HFFc6 (cell line): ENCODE measurements at places on chromosomes 1 and 21. TPM values are rescaled to one million over a fixed set of nuclear protein-coding genes. Genes with fewer than 3 reads are reported as not detected.

The TTLL7 gene
- 5.2 and 8.4 TPM in 2 replicates for total RNA-seq

The NPHS2 gene
- total RNA-seq = not detected in 3 replicates

The CACNA1E gene
- not detected in 3 replicates for total RNA-seq

The GSTM5 gene
- total RNA-seq = 6.0 and 6.8 TPM in 2 replicates

The RGS13 gene
- total RNA-seq = not detected in 3 replicates

The DFFB gene
- 3.9 to 6.7 TPM (median 4.5 TPM) in 3 replicates for total RNA-seq

The HPCA gene
- total RNA-seq = not detected in 3 replicates

The TBX15 gene
- total RNA-seq = 4.7 to 11.4 TPM (median 5.0 TPM) in 3 replicates

GRCh38 chr1:202599669-202600431, 110.4 kb downstream of the SYT2 start:
- DNase-seq = peak; percentile 75

GRCh38 chr1:100584761-100585745, 47.1 kb downstream of the GPR88 start:
- DNase-seq = peak; percentile 4

DNA sequence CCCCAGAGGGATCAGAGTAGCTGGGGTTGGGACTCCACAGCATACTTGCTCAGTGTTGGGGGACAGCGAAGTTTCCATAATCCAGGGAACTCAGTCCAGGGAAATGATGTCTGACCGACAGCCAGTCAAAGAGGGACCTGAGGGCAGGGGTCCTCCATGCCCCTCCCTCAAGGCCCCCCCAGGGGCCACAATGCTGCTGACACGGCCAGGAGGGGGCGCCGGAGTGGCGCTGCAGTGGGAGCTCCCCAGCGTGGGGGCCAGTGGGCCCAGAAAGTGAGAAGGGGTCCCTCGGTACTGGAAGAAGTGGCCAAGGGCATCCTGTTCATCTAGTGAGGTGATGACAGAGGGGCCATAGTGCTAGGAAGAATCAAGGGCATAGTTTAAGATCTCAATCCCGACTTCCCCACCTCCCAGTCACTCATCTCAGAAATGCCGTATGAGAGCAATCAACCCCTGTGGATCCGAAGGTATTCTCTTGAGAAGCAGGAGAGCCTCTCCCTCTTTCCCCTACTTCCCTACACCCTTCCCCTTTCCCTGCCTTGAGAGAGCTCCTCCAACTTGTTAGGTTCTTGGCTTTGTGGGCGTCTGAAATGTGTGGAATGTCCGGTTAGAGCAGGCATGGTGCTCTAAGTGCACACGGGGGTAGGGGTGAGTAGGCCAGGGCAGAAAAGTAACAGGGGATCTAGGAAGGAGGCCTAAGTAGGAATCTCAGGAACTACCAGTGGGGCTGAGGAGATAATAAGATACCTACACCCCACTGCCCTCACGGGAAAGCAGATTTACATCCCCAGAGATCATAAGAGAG, 4.1 kb downstream of the NUDT17 start:
- DNase-seq = peak; percentile 50

- no peak for DNase-seq
Observed at GRCh38 chr1:40305451-40305850, 11.6 kb downstream of the COL9A2 start.

GRCh38 chr1:30507016-30507312, 216.4 kb downstream of the MATN1 start:
- DNase-seq = no peak

DNA sequence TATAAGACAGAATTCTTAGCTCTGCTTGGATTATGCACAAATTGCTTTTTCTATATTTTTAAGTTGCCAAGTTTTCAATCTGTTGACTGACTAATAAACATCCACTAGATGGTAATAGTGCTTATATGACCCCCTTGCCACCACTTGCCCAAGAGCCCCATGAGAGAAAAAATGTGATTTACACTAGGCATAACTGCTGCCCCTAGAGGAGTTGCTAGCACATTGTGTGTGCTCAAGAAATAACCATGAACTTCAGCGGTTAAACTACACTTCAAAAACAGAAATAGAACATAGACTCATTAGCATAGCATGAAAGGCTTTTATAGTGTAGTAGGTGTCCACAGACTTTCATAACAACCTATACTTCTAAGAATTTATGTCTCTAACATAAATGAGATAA, 61.4 kb downstream of the BRINP3 start:
- DNase-seq = no peak

DNA sequence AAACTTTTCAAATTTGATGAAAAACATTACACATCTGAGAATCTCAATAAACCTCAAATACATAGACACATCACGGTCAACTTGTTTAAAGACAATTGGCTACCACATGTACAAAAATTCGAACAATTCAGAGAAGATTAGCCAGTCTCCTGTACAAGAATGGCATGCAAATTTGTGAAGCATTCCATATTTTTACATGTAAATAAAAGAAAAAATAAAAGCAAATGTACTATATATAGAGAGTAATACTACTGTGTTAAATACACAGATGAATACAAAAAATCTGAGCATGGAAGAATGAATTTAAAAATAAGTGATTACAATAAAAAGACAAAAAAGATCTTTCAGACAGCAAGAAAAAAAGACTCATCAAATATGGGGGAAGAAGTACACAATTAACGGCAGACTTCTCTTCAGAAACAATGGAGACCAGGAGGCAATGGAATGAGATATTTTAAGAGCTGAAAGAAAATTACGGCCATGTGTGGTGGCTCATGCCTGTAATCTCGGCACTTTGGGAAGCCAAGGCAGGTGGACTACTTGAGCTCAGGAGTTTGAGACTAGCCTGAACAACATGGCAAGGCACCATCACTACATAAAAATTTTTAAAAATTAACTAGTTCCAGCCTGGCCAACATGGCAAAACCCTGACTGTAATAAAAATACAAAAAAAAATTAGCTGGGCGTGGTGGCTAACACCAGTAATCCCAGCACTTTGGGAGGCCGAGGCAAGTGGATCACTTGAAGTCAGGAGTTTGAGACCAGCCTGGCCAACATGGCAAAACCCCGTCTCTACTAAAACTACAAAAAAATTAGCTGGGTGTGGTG, 23.2 kb downstream of the HAX1 start:
- DNase-seq = no peak

- peak; percentile 33 for DNase-seq
Observed at GRCh38 chr1:221991221-221991620, 249.3 kb upstream of the DUSP10 start.

GRCh38 chr1:75134647-75135572, 722 bp downstream of the LHX8 start:
- no peak for DNase-seq

- DNase-seq = peak; percentile 25
Observed at GRCh38 chr1:219296430-219297355, 123.0 kb downstream of the LYPLAL1 start.

- DNase-seq = no peak
Observed at GRCh38 chr1:159832309-159832708, 5.6 kb downstream of the SLAMF8 start.

- no peak for DNase-seq
Observed at GRCh38 chr1:198363625-198364151, 176.8 kb downstream of the ATP6V1G3 start.

DNA sequence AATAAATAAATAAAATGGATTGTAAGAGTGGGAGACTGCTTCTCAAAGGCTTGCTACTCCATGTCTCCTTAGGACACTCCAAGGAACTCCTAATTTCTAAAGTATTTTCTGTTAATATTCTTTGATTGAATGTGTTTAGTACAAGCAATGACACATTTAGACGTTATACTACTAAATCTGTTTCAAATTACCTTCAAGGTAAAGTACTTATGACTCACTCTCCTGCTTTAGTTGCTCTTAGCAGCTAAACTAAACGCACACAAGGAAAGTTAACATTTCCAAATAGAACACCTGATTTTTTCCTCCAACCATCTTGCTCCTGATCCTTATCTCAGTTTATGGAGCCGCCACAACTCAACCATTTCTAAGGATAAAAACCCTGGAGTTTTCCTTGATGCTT, 969.8 kb upstream of the ADGRL4 start:
- DNase-seq = no peak

- no peak for DNase-seq
Observed at GRCh38 chr1:5002676-5003075, 348.3 kb downstream of the AJAP1 start.

- DNase-seq = no peak
Observed at GRCh38 chr1:85621430-85621829, 40.9 kb downstream of the CCN1 start.

GRCh38 chr1:24683713-24684162, 40.6 kb downstream of the SRRM1 start:
- DNase-seq = peak; percentile 98
